Mesothelial cell of epicardium (in vitro differentiated cells): ENCODE measurements at places on chromosomes 7 and 10.

DNA sequence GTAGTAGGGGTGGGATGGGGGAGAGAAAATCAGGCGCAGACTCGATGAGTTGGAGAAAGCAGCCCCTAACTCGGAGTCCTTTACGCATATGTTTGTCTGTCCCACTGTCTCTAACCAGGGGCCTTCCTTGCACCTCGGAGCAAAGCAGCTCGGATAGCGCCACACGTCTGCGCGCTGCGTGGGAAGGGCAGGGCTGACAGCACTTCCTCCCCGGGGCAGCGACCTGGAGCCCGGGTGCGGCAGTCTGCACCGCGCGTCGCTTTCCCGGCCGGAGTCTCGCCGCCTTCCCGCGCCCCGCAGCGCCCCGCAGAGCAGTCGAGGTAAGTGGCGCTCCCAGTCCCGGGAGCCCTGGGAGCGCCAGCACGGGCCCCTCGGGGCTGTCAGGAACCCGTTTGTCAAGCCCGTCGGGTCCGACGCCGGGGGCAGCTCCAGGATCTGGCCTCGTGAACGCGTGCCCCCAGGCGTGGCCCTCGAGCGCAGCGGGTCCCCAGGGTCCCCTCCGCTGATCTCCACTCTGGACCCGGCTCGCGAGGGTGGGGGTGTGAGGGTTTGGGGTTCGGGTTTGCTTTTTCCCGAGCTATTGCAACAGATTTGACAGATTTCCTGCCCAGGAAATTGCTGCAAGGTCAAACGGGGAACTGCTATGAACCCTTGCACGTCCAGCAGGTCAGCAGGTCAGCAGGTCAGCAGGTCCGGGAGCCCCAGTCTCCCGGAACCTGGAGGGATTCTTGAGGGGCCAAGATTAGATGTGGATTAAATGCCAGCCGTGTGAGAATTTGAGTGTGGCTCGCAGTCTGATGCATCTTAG is 597 bp downstream of the APBB1IP start:
- DNase-seq = peak; percentile 19

- no peak for DNase-seq
Measured at GRCh38 chr10:55330486-55330885, 529.5 kb upstream of the PCDH15 start.

DNA sequence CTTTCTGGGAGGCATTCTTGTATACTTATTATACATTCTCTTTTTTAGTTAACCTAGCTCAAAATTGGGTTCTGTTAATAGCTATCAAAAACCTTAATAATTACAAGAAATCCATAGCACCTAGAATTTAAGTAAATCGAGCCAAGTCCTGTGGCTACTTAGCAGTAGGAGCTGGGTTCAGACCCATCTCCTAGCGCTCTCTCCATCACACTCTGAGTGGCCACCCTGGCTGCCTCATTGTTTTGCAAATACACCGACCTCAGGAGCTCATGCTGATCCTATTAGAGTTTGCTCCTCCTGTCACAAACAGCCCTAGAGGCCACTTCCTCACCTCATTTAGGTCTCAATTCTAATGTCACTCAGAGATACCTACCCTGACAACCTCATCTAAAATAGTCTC is 46.2 kb upstream of the OSBPL3 start:
- no peak for DNase-seq

- no peak for DNase-seq
Measured at GRCh38 chr10:119198438-119198837, 8.9 kb upstream of the GRK5 start.

DNA sequence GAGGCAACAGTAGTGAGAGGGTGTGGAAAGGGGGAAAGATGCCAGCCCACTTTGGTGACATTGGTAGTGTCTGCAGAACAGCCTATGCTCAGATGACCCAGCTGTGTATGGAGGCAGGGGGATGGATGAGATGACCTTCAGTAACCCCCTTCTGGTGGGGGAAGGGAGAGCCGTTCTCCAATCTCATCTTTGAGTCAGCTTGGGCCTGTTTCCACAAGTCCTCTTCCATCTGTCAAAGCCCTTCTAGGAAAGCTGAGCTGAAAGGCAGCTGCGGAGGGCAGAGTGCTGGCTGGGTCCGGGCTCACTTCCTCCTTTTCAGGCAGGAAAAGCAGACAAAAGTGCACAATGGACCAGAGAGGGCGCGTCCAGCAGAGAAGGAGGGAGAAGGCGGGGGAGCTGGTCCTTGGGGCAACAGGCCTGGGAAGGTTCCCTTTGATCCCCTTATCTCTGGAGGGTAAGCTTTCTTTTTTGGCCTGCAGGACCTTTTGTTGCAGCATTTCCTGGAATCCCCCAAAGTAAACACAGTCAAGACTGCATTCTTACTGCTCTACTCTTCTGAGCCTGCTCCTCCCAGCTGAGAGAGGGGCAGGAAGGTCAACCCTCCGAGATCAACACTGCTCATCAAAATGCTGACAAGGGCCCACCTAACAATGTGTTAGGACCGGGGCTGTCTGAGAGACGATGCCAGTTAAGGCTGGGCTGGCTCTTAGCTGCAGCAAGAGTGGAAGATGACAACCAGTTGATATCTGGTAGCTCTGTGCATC is 1.2 kb upstream of the LRMDA start:
- DNase-seq = no peak

GRCh38 chr10:98344589-98345038 is 70.4 kb downstream of the PYROXD2 start:
- DNase-seq = no peak

DNA sequence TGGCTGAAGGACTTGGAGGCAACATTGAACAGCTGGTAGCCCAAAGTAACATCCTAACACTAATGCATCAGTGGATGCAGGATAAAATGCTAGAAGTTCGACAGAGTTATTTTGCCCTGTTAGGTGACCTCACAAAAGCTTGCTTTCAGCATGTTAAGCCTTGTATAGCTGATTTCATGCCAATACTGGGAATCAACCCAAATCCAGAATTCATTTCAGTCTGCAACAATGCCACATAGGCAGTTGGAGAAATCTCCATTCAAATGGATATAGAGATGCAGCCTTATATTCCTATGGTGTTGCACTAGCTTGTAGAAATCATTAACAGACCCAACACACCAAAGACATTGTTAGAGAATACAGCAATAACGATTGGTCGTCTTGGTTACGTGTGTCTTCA is 62.9 kb downstream of the CCSER2 start:
- DNase-seq = no peak

- DNase-seq = no peak
Measured at GRCh38 chr10:112507046-112507445, 60.0 kb downstream of the VTI1A start.

DNA sequence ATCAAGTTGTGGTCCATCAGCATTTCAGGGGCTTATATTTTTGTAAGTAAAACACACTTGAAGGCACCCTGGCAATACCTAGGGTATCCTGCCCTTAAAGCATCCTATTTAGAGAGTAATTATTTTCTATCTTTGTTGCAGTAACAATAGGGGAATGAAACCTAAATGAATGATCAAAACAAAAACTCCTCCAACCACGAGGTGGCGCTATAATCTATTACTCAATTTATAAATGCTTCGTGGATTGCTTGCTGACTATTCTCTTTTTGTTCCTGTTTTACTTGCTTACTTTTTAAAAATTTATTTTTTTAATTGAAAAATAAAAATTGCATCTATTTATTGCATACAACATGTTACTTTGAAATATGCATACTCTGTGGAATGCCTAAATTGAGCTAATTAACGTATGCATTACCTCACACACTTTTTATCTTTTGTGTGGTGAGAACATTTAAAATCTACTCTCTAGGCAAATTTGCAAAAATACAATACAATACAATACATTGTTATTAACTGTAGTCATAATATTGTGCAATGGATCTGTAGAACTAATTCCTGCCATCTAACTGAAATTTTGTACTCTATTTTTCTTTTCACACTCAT is 147.7 kb upstream of the BMPER start:
- DNase-seq = no peak

DNA sequence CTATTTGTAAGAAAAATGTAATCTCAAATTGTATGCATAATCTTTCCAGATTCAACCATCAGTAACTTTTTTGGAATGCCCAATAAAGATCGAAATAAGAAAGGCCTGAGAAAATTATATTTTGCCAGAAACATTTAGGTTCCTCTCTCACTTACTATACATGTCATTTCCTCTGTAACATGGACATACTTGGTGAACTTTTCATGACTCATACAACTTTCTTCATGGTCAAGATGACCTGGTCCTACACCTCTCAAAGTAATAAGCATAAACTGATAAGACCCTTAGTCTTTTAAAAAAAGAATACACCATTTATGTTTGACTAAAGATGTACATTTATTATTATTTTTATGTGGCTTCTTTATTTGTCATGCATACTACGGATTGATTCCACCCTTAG is 125.3 kb downstream of the REEP3 start:
- DNase-seq = no peak

- DNase-seq = no peak
Measured at GRCh38 chr10:89683883-89684282, 17.5 kb upstream of the KIF20B start.

- no peak for DNase-seq
Measured at GRCh38 chr10:95031656-95032055, 37.6 kb downstream of the CYP2C8 start.

- DNase-seq = no peak
Measured at GRCh38 chr7:12570168-12570533, 369 bp upstream of the SCIN start.

- no peak for DNase-seq
Measured at GRCh38 chr7:75988568-75989499, 5.6 kb downstream of the TMEM120A start.

- DNase-seq = no peak
Measured at GRCh38 chr10:132582137-132582536, 44.5 kb downstream of the INPP5A start.

- no peak for DNase-seq
Measured at GRCh38 chr7:48305661-48306060, 134.4 kb downstream of the ABCA13 start.

GRCh38 chr7:55561690-55562089 is 10.6 kb downstream of the VOPP1 start:
- no peak for DNase-seq

DNA sequence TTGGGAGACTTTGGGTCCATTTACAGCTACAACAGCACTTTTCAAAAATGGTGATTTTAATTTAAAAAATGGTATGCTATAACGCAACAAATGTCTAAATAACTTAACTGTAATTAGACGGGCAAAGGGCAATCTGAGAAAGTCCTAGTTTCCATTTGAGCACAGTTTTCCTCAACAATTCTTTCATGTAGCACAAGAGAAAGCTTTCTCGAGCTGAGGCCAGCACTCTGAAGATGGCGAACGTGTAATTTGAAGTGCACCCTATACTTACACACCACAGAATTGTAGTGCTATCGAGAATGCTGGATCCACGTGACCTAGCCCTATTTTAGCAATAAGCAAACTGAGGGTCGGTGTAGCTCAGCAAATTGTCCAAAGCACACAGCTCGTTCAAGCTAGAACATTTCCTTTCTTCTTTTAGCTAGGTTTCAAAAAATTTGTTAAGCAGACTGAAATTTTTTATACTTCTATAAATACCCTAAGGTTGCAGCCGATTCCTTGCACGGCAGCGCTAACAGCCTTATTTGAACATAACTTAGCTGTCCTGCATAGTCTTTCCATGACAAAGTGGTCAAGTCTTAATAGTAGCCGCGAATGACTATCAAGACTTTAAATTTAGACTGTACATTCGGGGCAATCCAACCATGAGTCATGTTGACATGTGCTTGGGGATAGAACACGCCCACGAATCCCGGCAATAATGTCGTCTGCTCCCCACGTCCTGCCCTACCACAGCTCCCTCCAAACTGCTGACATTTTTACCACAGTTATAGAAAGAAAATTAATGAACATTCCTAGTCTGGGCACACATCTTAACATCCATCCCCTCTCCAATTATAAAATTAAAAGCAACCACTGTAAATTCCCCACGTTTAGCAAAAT is 10.0 kb downstream of the KLF6 start:
- DNase-seq = no peak

DNA sequence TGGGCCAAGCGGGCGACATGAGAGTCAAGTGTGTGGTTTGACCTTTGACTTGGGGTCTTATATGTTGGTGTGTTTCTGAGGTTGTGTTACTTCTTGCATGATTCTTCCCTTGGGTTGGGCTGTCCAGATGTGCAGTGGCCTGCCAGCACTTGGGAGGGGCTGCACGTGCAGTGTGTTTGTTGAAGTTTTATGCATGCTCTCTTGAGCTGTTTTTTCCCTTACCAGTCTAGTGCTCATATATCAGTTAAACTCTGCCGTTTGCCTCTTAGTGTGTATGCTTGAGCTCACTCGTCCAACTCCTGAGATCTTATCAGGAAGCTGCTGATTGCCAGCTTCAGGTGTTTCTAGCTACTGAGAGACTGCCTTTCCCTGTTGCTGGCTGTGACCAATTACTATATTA is 23.1 kb downstream of the SP4 start:
- no peak for DNase-seq

- DNase-seq = no peak
Measured at GRCh38 chr10:30781670-30782121, 152.1 kb upstream of the LYZL2 start.

GRCh38 chr10:97810446-97810845 is 38.6 kb upstream of the SFRP5 start:
- DNase-seq = no peak

GRCh38 chr10:25531457-25532061 is 356.8 kb downstream of the GPR158 start:
- no peak for DNase-seq

- no peak for DNase-seq
Measured at GRCh38 chr10:29636178-29636577, 1.4 kb upstream of the SVIL start.

DNA sequence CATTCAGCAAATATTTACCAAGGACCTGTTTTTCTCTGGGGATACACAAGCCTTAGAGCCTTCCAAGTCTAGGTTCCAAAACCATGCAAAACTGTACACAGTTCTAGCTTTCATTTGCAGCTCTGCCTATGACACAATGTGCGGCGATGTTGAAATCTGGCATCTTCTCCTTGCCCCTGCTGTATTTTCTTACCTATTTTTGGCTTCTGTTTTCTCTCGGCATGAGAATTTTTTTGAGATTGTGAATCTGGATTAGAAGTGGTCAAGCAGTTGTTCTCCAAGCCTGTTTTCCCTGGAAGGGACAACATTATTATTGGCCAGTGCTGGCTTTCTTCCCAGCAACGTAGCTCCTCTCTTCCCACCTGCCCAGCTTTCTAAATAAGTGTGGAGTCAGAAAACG is 176.3 kb downstream of the CREB5 start:
- DNase-seq = no peak

GRCh38 chr7:153829525-153829924 is 222.7 kb upstream of the DPP6 start:
- no peak for DNase-seq

GRCh38 chr7:74606101-74606908 is 51.2 kb upstream of the GTF2I start:
- no peak for DNase-seq

DNA sequence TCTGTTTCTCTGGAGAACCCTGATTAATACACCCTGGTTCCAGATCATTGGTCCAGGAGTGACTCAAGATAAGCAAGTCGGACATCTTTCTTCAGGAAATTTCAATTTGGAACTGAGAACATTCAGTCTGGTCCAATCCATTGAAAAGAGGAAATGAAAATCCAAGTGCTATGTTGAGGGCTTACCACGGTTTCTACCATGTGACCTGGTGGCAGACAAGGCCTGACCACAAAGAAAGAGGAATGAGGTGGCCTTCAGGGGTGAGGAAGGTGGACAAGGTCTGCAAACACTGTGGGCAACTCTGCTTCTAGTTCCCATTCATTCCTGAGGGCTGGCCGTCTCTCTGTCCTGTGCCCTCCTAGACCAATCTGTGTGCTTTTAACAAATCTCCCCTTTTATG is 149.2 kb upstream of the GHITM start:
- DNase-seq = no peak

- DNase-seq = no peak
Measured at GRCh38 chr7:106094780-106095179, 17.3 kb downstream of the SYPL1 start.

- DNase-seq = peak; percentile 80
Measured at GRCh38 chr10:43407576-43408330, 1.2 kb downstream of the HNRNPF start.
